ENCODE measurements at places on chromosomes 4 and X.

GRCh38 chrX:97672608-97673007 lies 788.9 kb downstream of the RPA4 start:
- DNase-seq = no peak

- no peak for DNase-seq
These were observed 6.4 kb downstream of the HSPA4L start for GRCh38 chr4:127788517-127788916.

- DNase-seq = no peak
These were observed 65.9 kb downstream of the LARP7 start for GRCh38 chr4:112702892-112703291.

- DNase-seq = no peak
These were observed 71.7 kb upstream of the S100G start for GRCh38 chrX:16578218-16578617.

DNA sequence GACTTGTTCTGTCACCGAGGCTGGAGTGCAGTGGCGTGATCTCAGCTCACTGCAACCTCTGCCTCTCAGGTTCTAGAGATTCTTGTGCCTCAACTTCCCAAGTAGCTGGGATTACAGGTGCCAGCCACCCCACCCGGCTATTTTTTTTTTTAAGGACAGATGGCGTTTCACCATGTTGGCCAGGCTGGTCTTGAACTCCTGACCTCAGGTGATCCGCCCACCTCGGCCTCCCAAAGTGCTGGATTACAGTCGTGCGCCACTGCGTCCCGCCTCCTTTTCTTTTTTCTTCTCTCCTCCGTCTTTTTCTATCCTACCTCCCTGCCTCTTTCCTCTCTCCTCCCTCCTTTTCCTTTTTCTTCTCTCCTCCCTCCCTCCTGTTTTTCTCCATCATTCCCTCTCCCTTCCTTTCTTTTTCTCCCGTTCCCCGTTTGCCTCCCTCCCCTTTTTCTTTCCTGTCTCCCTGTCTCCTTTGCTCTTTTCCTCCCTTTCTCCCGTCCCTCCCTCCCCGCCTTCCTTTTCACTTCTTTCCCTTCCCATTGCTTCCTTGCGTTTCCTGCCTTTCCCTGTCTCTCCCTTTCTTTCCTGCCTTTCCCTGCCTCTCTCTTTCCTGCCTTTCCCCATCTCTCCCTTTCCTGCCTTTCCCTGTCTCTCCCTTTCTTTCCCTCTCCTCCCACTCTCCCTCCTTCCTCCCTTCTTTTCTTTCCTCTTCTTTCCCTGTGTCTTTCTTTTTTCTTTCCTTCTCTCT lies 2.1 kb upstream of the SLC25A6 start:
- DNase-seq = no peak

- no peak for DNase-seq
These were observed 747.7 kb downstream of the CENPC start for GRCh38 chr4:66797608-66798007.

DNA sequence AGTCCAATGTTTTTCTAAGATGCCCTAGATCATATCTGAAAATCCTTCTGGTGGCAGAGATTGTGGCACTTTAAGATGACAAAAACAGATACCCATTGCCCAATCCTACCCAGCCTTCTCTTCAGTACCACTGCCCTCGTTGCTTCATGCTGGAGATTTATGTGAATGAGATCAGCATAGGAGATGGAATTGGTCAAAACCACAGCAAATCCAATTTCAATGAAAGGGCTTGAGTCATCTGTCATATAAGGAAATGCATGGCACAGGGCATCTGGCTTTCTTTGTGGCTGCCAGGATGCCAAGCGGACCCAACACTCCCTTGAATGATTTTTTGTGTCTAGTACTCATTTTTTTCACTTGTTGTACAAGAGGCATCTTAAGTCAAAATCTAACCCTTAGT lies 16.8 kb downstream of the AFF2 start:
- no peak for DNase-seq

All from T-helper 22 cell (primary cell).